HuH-7 (cell line): ENCODE measurements at places on chromosomes 6 and 20.

- DNase-seq, result no peak
These were observed 16.9 kb downstream of the RREB1 start for GRCh38 chr6:7124636-7125035.

DNA sequence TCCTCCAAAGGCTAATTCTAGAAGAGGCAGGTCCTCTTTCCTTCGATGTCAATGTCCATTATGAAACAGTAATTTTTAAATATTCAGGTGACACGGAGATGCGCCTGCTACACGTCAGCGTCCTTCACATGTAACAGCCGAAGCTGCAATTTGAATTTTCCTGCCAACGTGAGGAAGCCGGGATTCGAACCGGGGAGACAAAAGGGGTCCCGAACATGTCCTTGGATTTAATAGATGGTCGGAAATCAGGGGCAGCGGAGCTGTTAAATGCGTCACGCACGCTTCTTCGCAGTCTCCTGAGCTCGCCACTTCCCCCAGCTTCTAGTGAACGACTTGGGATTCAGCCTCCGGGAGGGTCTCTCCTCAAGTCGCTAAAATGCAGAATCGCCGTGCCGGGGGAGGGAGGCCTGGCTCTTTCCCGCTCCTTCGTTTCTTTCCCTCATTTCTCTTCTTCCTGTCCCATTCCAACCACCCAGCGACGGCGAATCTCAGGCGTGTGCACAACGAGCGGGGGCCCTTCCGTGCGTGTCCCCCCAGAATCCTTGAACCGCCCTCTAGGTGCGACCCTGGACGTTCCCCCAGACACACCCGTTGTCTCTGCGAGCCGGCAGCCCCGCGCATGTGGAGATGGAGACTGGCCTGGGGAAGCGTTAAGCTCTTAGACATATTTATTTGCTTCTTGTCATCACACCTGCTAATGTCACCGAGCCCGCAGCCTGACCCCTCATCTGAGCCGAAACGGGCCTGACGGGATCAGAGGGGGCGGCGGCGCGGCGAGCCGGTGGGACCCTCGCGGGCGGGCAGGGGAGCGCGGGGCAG lies 1.3 kb upstream of the FOXC1 start:
- DNase-seq, result no peak

GRCh38 chr20:38825901-38826625 lies 20.6 kb downstream of the PPP1R16B start:
- DNase-seq, result peak; percentile 74

DNA sequence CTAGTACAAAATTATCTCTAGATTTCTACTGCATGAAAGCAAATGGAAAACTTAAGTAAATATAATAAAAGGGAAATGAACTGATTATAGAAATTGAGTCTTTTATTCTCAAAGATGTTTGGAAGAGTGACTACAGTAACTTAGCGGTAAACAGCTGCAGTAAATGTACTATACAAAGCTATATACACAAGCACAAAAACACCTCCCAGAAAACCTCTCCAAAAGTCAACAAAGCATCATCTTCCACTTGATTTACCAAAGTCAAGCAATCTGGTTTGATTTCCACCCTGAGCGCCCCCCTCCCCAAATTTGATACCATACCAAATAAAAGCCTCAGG lies 142.1 kb upstream of the SHLD1 start:
- DNase-seq, result no peak

DNA sequence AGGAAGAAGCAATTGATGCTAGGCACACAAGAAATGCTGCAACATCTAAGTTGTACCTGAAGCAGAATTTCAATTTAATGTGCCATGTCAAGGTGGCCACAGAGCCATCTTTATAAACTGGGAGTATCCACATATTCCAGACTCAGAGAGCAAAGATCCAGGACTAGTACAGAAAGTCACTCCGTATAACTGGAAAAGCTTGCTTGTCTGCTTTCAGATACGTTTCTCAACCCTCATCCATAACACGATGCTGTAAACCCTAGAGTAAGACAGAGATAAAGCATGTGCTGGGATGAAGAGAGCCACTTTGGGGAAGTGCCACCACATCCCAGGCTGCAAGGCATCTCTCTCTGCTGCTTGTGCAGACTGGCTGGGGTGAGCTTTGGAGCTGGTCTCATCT lies 134.7 kb downstream of the PACRG start:
- no peak for DNase-seq

DNA sequence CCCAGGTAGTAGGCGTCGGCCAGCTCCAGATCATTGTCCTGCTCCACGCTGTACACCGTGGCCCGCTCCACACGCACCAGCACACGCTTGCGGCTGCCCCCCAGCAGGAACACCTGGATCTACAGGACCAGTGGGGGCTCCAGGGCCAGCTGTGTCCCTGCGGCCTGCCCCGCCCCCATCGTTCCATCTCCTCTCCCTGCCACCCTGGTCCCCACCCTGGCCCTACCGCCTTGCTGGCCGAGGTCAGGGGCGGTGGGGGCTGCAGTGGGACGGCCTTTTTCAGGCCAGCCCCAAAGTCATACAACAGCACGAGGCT lies 9.8 kb downstream of the ADRM1 start:
- no peak for DNase-seq

DNA sequence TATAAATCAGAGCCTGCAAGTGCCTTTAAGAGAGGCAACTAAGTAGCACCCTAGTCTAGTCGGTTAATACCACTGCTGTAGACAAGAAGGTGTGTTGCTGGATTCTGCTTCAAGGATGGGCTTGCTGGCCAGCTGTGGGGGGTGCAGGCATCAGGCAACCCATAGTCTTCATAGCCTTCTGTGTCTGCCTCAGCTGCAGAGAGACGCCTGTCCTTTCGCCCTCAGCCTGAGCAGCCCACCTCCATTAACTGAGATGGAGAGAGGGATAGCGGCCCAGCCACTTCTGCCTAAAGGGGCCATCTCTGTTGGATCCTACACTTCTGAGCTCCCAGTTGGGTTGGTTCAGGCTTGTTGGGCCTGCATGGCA lies 123.7 kb upstream of the MLIP start:
- no peak for DNase-seq

- DNase-seq, result no peak
These were observed 77.8 kb downstream of the STMND1 start for GRCh38 chr6:17179530-17180073.

- no peak for DNase-seq
These were observed 399.8 kb downstream of the HTR1B start for GRCh38 chr6:77063494-77063893.

DNA sequence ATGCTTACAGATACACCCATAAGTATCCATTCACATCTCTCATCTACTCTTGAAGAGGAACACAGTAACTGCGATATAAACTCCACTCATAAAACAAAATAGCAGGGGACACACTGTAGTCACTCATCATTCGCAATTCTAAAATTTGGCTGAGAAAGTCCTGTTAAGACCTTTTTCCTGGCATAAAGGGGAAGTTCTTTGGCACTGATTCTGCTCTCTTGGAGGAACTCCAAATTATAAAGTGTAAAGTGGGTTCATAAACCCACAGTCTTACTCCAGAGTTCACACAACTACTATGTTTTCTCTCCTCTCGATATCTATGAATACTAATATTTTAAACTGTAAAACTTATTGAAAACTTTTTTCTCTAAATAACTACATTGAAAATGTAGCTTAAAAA lies 80.6 kb downstream of the ADGB start:
- no peak for DNase-seq

DNA sequence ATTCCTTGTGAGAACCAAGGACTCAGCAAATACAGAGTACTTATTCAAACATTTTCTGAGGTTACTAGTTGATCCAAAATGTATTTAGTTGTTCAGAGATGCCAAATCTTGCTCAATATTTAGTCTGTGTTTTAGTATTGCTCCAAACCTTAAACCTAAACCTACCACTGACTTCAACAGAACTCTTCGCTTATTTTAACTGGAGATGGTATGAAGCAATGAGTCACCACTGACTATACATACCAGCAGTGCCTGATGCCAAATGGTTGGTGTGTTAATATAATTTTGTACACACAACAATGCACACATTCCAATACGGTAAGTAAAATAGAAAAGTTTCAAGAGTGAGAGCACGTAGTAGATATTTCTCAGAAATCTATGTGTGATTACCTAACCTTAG lies 1.9 kb upstream of the SPTLC3 start:
- no peak for DNase-seq

- no peak for DNase-seq
These were observed 18.4 kb downstream of the LAMA4 start for GRCh38 chr6:112235956-112236355.

DNA sequence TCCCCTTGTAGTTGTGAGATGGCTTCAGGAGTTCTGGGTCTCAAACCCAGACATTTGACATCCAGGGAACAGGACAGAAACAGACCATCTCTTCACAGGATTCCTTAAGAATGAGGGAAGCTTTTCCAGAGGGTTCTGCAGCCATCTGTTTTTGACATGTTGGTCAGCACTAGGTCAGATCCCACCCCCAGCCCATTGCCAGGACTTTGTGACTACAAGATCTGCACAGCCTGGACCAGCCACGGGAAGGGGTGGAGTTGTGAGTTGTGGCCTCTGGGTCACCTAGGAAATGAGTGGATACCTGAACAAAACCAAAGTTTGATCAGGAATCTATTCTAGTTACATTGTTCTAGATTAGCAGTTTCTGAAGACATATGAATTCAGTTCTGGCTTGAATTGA lies 39.2 kb upstream of the SSTR4 start:
- DNase-seq, result no peak
